EL (cell line): ENCODE measurements at places on chromosomes 16 and 17.

- DNase-seq, result no peak
These were observed 36.0 kb downstream of the TMEM235 start for GRCh38 chr17:78267253-78268073.

- DNase-seq, result no peak
These were observed 18.9 kb downstream of the OGFOD1 start for GRCh38 chr16:56470232-56470631.

- no peak for DNase-seq
These were observed 43.6 kb downstream of the C16orf95 start for GRCh38 chr16:87273471-87274030.

DNA sequence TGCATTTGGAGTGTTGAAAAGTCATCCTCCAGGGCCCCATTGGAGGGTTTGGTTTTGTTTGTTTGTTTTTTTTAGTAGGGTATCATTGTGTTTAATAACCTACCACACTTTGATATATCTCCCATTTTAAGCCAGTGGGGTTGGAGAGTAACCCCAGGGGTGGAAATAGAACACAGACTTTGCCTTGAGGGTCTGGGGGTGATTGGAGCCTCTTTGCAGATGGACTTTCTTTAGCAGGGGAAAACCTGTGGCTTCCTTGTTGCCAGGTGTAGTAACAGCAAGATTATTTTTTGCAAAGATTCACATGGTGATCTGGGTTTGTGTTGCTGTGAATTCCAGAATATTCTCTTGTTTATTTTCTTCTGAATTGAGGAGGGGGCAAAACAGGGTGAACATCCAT lies 1.5 kb downstream of the ABCC1 start:
- DNase-seq, result no peak

- DNase-seq, result no peak
These were observed 30.4 kb downstream of the CLEC19A start for GRCh38 chr16:19315889-19316433.

- no peak for DNase-seq
These were observed 5.6 kb upstream of the STX1B start for GRCh38 chr16:31016018-31016417.

- no peak for DNase-seq
These were observed 79.9 kb downstream of the HS3ST3A1 start for GRCh38 chr17:13521784-13522183.

- no peak for DNase-seq
These were observed 39.1 kb downstream of the HOXB1 start for GRCh38 chr17:48491527-48492273.

GRCh38 chr17:21689604-21690003 lies 2.7 kb upstream of the KCNJ18 start:
- DNase-seq, result peak; percentile 91

DNA sequence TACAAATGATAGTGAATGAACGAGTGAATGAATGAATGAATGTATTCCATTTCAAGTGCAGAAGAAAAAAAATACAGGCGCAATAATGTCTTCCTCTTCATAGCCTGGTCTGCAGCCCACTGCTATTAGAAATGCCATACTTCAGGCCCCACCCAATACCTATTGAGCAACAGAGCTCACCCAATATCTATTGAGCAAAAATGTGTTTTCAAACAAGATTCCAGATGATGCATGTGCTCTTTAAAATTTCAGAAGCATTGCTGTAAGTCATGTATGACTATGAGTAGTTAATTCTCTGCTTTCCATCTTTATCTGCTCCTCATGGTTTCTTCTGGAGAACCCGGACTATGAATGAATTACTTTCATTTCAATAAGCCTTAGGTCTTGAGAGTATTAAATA lies 308.2 kb downstream of the XYLT1 start:
- DNase-seq, result no peak

DNA sequence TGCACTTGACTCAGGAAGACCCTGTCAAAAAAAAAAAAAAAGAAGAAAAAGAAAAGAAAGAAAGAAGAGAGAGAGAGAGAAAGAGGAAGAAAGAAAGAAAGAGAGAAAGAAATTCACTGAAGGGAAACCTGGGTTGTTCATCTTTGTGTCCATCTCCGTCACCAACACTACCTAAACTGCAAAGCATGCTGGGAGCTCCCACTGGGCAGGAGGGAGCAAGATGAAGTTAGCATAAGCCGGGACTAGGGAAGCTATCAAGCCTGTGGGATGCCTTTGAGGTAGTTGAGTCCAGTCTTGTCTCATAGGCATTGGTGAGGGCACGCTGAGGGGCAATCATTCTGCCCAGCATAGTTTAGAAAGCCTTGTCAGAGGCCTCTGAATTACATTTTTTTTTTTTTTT lies 7.6 kb upstream of the CBFB start:
- no peak for DNase-seq

- DNase-seq, result no peak
These were observed 24.0 kb downstream of the MXRA7 start for GRCh38 chr17:76686538-76687297.

DNA sequence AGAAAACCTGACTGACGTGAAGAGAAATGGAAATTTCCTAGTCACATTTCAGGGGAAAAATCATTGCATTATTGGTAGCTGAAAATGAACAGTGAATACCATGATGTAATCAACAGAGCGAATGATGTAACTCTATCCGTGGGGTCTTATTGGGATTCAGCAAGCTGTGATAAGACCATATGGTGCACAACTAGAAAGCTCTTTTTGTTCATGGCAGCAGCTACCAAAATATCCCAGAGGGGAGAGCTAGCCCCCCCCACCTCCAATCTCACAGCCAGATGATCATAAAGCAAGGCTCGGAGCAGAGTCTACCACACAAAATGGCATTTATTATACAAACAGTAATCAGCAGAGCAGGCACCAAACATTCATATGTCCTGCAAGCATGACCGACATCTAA lies 22.2 kb upstream of the DNAH17 start:
- DNase-seq, result no peak

- DNase-seq, result no peak
These were observed 19.6 kb downstream of the TMC5 start for GRCh38 chr16:19437280-19437679.

DNA sequence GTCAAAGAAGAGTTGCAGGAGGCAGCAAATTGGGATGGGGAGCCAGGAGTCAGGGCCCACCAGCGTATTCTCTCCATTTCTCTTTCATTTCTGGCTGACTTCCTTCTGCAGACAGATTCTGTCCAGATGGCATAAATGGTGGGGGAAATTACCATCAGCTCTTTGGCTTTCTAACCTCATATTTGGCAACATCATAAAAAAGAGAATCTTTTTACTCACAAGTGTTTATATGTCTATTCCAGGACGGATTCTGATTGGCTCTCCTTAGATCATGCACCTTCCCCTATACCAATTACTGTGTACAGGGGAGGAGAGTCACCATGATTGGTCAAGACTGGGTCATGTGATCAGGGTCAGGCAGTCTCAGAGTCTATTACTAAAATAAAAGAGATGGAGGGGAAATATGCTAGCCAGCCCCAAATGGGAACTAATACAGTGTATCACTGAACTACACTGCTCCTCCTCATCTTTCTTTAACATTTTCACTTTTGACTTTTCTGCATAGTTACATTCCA lies 537.1 kb upstream of the EEF2KMT start:
- no peak for DNase-seq

GRCh38 chr16:87499189-87499486 lies 6.3 kb upstream of the ZCCHC14 start:
- peak; percentile 76 for DNase-seq

DNA sequence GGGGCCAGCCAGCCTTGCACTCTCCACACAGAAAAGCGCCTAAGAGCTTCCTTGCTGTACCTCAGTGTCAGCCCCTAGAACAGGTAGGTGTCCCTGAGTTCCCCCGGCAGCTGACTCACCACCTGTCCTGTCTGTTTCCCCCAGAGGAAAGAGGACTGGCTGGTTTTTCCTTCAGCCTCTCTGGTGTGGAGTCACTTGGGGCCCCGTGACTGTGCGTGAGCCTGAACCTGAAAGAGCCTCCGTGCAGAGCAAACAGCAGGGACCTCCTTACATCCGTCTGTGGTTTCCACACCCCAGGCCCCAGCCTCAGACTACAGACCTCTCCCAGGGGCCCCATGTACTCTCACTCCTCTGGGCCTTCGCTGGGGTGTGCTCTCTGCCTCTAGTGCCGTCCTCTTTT lies 87.8 kb downstream of the GNAO1 start:
- no peak for DNase-seq

DNA sequence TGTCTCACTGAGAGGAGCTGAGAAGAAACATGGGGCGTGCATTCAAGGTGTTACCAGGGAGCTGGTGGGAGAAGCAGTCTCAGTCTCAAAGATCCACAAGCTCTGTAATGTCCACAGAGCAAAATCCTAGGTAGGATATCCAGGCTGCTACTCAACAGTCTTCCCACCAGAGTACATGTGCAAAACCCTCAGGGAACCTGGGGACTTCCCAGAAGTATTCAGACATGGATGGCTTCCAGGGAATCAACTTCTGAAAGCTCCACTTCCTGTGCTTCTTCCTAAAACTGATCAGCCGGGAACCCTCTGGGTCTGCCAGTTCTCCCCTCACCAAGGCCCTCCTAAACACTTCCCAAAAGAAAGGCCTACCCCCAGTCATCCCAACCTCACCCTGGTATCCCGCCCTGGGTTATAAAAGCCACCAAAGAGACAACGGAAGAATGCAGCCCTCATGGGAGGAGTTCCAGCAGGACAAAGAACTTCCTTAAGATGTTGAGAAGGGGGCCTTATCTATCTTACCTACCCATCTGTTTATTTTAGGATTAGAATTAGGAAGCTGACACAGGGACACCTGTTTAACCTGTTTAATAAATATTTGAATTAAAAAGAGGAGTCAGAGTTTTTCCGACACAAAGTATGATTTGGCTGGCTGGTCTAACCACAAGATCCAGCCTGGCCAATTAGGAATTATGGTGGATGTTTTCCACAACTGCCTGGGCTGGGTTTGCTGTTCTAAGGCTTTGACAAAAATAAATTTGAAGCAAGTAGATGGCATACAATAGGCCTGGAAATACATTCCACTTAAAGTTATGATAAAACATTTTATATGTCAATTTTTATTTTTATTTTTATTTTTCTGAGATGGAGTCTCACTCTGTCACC lies 37.0 kb downstream of the CUEDC1 start:
- DNase-seq, result peak; percentile 71

GRCh38 chr17:8709006-8709405 lies 35.6 kb downstream of the CCDC42 start:
- DNase-seq, result no peak

GRCh38 chr17:8117980-8118768 lies at the start of gene ALOXE3:
Gene ALOXE3, minus strand, starts transcription at chr17:8118514. Its CDS starts 524 bp downstream, at chr17:8117990.
- DNase-seq, result peak; percentile 77

DNA sequence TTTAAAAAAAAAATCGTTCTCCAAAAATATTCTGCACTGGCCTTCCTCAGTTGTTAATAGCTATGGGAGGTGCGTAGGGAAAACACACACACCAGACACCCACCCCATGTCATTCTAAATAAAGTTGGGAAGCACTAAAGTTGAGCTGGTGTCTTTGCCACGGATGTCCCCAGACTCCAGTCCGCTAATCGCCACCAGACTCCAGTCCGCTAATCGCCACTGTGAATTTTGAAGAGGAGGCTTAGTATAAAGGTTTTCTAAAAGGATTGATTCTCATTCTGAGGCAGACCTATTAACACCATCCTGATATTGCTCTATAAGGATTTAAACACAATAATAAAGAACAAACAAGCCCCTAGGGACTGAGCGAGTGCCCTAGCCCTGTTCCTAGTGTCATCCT lies 22.7 kb upstream of the CPSF4L start:
- DNase-seq, result no peak

GRCh38 chr17:41578538-41578937 lies 6.7 kb upstream of the KRT9 start:
- no peak for DNase-seq

- peak; percentile 56 for DNase-seq
These were observed 615 bp downstream of the PHKG2 start for GRCh38 chr16:30748634-30749445.

DNA sequence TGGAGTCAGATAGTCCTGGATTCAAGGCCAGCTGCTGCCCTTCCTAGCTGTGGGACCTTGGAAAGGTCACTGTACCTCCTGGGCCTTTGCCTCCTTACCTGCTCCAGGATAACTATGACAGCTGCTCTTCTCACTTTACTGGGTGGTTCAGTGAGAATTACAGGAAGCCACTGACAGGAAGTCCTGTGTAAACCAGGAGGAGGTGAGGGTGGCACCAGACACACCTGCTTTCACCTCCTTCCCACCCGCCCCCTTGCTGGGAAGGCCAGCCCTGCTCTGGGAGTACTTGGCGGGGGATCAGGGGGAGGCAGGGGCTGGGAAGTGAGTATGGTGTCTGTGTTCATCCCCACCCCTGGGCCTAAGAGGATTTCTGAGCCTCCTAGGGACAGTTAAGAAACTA lies 42.6 kb downstream of the CPNE2 start:
- no peak for DNase-seq

GRCh38 chr17:20171741-20172365 lies 162.7 kb downstream of the SPECC1 start:
- peak; percentile 18 for DNase-seq

- DNase-seq, result no peak
These were observed 5.5 kb downstream of the CYLD start for GRCh38 chr16:50747207-50747956.

DNA sequence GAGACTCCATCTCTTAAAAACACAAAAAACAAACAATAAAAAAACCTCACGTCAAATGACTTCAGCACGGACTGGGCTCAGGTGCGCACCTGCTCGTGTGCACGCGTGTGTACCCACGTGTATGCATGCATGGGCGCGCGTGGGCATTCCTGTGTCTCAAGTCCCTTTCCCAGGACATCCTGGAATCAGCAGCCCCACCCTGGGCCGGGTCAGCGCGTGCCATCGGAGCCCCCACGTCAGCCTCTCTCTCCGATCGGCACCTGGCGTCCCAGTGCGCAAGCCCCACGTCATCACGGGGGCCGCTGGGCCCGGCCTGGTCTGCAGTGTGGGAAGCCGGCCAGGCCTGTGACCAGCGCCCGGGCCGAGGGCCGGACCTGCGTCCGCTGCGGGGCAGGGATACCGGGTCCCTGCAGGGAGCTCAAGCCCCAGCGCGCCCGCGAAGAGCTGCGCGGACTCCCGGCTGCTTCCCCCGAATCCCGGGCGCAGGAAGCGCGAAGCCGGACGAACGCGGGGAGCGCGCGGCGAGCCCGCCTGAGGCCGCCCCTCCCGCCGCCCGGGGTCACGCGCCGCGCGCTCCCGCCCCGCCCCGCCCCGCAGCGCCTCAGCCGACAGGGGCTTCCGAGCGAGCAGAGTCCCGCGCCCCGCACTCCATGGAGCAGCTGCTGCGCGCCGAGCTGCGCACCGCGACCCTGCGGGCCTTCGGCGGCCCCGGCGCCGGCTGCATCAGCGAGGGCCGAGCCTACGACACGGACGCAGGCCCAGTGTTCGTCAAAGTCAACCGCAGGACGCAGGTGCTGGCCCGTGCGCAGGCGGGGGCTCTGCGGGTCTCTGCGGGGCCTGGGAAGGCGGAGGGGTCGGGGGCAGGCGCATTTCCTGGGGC lies at the start of gene FN3K:
FN3K (plus strand) TSS at position 629 of the 880 bp plus-strand sequence; CDS start at position 651, 22 bp downstream.
- peak; percentile 58 for DNase-seq

- DNase-seq, result no peak
These were observed 32.2 kb downstream of the ADAMTS18 start for GRCh38 chr16:77402672-77403071.

- DNase-seq, result no peak
These were observed 13.8 kb downstream of the CASKIN2 start for GRCh38 chr17:75501378-75502071.

- DNase-seq, result no peak
These were observed 7.3 kb downstream of the ADGRG5 start for GRCh38 chr16:57549730-57550129.

- no peak for DNase-seq
These were observed 740 bp upstream of the POLR3E start for GRCh38 chr16:22296225-22297113.
